ENCODE measurements at places on chromosomes 2 and 18.

DNA sequence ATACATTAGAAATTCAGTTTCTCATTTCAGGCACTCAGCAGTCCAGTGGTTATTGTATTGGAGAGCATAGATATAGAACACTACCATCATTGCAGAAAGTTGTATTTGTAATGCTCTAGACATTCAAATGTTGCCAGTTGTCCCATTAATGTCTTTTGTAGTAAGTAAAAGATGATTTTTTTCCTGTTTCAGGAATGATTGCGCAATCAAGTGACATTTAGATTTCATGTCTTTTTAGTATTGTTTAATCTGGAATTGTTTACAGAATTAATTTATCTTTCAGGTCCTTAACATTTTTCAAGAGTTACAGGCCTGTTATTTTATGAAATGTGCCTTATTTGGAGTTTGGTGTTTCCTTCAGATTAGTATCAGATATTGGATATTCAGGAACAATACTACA lies 134.7 kb downstream of the MSTN start:
- DNase-seq: no peak

- DNase-seq: no peak
Observed at GRCh38 chr18:24011123-24011917, 3.2 kb upstream of the TTC39C start.

DNA sequence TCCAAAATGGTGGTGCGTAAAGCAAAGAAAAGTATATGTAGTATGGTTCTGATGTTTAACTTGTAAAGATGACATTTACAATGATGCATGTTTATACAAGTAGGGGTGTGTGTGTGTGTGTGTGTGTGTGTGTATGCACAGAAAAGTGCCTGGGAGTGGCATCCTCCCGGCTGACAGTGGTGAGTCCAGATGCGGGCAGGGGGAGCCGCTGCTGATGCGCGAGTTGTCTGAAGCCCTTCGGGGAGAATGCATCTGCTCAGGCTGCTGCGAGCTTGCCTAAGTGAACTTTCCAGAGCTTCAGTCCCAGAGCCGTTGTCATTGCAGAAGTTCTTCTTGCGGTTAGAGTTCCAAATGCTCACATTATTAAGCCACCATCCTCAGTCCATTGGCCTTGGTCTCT lies 429.7 kb upstream of the HS6ST1 start:
- no peak for DNase-seq

DNA sequence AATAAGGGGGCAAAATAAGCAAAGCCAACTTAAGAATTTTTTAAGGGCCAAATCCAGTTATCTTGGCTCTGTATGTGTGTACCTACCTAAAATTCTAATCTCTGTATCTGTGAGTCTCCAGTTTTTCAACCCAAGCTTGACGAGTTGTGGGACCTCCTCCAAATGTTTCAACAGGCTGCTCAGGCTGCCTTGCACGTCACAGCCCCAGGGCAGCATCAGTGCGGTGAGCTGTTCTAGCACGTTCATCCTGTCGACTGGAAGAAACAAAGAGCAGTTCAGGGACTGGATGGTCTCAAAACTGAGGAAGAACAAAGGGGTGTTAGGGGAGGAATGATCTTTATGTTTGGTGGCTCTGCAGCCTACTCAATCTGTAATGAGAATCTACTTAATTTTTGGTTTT lies 29.4 kb downstream of the NLRC4 start:
- no peak for DNase-seq

DNA sequence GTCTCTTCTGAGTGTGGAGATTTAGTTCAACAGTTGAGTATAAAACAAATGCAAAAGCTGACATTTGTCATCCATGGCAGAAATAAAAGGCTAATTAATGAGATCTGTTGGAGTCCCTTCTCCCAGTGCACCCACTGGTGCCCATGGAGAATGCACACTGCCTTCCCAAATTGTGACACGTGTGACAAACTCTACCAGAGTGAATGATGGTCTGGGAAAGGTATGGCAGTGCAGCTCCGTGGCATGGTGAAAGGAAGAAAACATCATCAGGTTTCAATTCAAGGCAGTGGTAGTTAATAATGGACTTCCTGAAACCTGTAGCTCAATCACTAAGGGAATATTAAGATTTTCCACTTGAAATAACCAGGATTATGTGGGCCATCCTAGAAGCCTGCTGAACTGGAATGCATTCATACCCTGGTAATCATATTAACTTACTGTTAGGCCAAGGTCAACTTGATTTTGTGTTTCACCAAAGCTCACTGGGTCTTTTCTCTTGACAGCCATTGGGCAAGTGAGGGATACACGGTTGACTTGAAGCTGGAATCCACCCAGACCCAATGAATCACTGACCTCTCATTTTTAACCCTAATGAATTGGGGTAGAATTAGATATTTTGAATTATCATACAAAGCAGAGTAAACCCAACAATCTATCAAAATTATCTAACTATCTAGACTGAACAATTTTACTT lies 167.6 kb downstream of the AFF3 start:
- DNase-seq: no peak

GRCh38 chr2:105744091-105744908 lies 412 bp upstream of the NCK2 start:
- DNase-seq: no peak

- DNase-seq: no peak
Observed at GRCh38 chr18:73653827-73654226, 493.8 kb downstream of the FBXO15 start.
